ENCODE measurements at places on chromosomes 16 and 17.

- peak; percentile 31 for DNase-seq
These were observed 7.7 kb upstream of the PPL start for GRCh38 chr16:4944333-4945281.

DNA sequence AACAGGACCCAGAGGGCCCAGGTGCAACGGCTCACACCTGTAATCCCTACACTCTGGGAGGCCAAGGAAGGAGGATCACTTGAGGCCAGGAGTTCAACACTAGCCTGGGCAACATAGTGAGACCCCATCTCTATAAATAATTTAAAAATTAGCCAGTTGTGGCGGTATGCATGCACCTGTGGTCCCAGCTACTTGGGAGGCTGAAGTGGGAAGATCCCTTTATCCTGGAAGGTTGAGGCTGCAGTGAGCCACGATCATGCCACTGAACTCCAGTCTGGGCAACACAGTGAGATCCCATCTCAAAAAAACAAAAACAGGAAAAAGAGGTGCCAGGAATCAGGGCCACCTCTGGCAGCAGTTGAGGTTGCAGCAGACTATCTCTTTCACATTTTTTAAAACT, 85.7 kb upstream of the NUDT7 start:
- DNase-seq, result no peak

DNA sequence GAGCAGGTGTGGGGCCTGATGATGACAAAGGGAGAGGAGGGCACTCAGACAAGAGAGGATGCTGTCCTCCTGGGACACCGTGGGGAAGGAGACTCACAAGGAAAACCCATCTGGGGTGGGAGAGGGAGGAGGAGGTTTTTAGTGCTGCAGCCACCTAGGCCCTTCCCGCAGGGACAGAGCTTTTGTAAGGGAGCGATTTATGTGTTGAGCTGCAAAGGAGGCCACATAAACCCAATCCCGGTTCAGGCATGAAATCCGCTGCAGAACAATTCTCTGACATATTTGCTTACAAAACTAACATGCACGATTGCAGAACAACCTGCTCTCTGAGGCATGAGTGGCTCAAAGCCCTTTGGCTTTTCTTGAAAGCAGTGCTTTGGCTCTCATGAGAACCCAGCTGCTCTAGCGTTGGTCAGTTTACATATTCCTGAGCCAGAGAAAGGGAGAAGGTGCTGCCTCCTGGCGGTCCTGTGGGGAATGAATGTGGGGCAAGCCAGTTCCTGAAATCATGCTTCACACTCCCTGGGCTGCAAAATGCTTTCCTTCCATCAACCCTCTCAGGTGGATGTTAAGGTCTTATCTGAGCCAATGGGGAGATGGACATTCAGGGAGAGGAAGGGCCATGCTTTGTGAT, 122.4 kb upstream of the NLRP1 start:
- DNase-seq, result peak; percentile 63

DNA sequence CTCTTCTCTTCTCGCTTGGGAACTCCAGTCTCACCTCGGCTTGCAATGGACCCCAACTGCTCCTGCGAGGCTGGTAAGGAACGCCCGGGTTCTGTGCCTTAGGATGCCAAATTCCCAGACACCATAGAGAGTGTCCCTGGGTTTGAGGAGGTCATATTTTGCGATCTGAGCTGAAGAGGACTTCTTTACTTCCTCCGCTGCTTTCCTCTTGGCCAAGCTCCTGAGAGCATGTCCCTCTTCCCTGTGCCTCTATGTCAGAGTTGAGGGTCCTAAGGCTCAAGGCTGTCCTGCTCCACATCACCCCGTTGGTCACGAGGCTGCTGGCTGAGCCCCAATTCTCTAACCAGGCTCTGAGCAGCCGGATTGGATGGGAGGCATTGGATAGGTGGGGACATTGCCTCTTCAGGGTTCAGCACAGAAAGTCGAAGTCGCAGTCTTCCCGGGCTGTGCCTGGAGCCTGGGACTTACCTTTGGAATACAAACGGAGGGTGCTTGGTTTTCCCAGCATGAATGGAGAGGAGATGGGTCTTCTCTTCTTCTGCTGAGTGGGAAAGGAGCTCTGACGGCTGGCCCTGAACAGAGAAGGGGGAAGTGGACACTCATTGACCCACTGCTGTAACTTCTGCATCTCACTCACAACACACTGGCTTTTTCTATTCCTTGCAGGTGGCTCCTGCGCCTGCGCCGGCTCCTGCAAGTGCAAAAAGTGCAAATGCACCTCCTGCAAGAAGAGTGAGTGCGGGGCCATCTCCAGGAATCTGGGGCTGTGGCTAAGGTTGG, 416 bp downstream of the MT1H start:
- DNase-seq, result no peak

DNA sequence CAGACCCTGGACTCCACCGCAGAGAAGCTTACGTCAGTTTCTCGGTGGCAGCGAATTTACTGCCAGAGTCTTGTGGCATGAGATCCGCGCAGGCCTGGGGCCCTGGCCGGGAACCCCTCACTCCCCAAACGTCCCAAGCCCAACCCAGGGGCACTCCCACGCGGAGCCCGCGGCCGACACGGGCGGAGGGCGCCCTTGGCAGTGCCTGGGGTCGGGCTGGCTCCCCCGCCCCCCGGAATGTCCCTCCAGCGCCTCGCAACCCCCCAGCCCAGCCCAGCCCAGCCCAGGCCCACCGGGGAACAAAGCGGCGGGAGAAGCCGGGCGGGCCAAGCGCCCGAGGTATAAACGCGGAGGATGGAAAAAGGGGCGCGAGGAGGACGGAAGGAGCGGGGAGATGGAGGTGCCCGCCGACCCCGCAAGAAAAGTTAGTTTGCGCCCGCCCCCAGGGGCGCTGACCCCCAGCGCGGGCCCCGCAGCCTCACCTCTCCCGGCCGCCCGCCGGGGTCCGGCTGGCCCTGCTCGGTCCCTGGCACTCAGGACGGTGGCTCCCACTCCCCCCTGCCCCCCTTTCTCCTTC, 330 bp downstream of the CASKIN2 start:
- DNase-seq, result no peak

DNA sequence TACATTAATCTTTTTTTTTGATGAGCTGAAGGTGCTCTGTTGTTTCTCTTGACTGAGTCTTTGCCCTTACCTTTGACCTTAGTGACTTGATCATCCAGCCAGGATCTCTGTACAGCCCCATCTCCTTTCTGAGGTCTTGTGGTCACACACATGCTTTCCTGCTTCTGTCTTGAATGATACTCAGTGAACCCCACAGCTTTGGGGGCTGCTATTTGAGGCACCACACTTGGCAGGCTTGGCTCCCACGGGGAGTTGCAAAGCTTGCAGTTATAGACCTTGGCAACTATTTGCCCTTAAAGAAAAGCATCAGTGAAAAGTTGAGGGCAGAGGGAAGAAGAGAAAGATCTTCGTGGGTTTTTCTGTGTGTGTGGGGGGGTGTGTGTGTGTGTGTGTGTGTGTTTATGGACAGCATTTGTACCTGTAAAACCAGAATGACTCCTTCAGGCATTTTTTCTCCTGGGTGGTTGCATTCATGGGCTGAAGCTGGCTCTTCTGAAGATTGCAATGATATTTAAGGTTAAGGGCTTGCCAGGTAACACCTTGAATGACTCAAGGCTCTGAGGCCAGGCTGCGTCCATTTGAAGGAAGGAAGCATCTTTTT, 101.6 kb downstream of the MSI2 start:
- no peak for DNase-seq

GRCh38 chr17:36197387-36197703, 787 bp upstream of the CCL3L1 start:
- DNase-seq, result peak; percentile 35

GRCh38 chr16:49596068-49596467, 222.5 kb downstream of the C16orf78 start:
- peak; percentile 12 for DNase-seq

Data from KBM-7 (cell line).